NCI-H2107 (cell line): ENCODE measurements at places on chromosomes 5 and 9.

DNA sequence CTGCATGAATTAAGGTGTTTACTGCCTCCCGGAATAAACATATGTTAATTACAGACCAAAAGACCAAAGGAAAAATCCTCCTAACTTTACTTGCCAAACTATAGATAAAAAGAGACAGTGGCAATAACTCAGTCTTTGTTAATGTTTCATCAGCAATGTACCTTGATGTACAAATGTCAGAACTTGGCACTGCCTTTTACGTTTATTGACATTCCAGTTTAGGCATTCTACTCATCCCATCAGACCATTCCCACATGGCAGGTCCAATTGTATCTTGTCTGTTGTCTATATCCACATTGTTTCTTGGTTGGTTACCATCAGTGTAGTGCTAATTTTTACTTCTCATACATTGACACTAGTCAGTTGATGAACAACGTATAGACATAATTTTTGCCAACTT is 85.5 kb downstream of the TEX10 start:
- no peak for DNase-seq

GRCh38 chr5:113153512-113154097 is 177.0 kb downstream of the DCP2 start:
- DNase-seq: no peak

DNA sequence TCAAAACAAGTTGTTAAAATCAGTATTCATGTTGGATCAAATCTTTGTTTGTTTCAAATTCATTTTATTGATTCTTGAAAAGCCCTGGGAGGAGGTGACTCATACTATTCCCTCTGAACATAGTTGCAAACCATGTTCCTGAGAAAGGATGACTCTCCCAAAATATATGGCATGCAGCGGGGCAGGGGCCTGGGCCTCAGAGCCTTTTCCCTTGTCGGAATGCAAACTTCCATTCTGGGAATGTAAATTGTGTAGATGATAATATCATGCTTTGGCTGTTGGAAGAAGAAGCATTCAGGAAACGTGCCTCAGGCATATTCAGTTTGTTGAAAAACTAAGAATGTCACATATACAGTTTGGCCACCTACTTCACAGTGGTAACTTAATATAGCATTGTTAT is 242.0 kb downstream of the AUH start:
- no peak for DNase-seq

DNA sequence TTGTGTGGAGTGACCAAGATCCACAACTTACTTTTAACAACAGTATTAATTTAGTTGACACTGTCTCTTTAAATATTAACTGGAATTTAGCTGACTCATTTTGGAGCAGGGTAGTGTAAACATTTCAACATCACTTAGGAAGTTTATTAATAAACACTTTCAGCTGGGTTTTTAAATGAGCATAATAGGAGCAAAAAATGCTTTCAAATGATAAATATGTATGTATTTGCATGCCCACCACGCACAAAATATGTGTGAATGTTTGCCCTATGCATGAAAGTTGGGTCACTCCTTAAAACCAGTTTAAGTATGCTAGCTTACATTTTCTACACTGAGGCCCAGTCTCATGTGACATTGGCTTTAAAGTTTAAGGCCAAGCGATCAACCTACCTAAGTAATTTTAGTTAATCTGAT is 2.9 kb downstream of the ZFAND5 start:
- DNase-seq: no peak

DNA sequence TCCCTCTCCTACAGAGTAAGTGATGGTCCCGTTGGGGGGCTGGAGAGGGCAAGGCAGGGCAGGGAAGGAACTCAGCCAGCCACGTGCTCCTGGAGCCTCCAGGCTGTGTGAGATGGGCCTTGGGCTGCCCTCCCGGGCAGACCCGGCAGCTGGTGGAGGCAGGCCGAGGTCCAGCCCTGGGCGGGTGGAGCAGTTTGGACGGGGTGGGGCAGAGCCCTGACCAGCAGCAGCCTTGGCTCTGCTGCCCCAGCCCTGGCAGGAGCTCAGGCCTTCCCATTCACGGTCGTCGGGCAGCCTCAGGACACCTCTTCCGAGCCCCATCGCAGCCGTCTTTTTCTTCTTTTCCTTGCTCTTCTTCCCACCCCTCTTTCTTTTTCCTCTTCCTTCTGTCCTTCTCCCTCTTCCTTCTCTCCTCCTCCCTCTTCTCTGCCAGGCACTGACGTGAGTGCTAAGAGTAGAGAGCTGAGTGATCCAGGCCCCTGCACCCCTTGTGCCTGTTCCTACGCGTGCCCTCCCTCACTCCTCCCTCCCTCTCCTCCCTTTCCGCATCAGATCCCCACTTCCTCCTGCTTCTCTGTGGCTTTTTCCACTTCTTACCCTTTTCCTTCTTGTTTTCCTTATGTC is 42.8 kb downstream of the AMBP start:
- no peak for DNase-seq

GRCh38 chr5:140286424-140286823 is 16.5 kb downstream of the PFDN1 start:
- DNase-seq: no peak

DNA sequence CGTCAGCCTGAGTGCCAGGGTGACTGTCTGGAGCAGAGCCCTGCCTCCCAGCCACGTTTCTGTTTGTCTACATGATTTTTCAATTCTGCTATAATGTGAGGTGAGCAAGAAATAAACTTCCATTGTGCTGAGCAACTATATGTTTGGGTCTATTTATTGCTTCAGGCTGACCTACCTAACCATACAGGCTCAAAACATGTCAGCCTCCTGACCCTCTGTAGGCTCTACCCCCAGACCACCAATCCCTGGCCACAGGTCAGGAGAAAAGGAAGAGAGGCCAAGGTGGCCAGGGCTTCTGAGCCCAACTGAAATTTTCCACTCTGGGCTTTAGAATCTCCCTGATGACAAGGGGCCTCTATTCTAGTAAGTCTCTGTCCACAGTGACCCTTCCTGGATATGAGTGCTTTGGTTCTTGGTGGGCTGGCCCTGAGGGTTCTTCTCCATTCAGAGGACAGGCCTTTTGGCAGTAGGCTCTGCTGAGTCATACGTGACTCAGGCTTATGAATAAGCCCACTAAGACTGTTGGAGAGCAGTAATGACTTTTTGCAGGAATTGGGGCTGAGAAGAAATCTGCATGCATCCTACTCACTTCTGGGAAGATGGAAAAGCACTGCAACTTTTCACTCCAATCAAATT is 117.2 kb upstream of the TBCA start:
- DNase-seq: no peak

DNA sequence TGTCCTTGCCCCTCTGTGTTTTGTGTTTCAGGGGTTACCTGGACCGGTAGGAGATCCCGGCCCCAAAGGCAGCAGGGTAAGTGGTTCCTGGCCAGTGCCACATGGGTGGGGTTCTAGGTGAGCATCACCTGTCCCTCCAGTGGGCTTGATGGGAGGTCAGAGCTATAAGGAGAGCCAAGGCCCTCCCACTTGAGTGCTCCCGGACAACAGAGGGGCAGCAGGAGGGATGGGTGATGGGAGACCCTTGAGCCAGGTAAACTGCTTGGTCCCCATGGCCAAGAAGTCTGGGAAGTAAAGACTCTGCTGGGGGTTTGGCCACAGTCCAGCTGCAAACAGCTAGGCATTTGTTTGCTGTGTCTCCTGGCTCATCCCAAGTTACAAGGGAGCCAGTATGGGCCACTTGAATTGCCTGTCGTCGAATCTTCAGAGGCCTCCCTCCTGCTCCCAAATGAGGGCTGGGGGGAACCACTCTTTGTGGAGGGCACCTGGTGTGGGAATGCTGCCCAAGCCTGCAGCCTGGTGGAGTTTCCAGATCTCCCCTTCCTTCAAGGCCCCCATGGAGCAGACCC is 51.0 kb downstream of the COL27A1 start:
- DNase-seq: no peak

- DNase-seq: no peak
Measured at GRCh38 chr9:98690686-98691085, 18.0 kb downstream of the GABBR2 start.

GRCh38 chr5:77087484-77088261 is 588 bp upstream of the ZBED3 start:
- DNase-seq: no peak

DNA sequence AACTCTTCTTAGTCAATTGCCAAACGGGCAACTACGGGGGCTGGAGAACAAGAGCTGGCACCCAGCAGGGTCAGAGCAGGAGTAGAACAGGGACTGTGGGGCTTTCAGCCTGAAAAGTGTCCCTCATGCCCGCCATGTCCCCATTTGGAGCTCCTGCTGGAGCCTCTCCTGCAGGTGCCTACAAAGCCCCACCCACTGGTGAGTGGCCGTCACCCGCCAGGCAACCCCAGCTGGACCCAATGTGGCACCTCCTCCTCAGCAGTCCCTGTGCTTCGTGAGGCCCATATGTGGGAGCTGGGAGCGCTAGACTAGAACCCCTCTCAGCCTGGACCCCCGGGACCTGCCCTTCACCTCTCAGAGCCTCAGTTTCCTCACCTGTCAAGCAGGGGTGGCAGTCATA is 40.9 kb downstream of the VAV2 start:
- no peak for DNase-seq

GRCh38 chr5:140609126-140609525 is 23.8 kb downstream of the CD14 start:
- DNase-seq: no peak

DNA sequence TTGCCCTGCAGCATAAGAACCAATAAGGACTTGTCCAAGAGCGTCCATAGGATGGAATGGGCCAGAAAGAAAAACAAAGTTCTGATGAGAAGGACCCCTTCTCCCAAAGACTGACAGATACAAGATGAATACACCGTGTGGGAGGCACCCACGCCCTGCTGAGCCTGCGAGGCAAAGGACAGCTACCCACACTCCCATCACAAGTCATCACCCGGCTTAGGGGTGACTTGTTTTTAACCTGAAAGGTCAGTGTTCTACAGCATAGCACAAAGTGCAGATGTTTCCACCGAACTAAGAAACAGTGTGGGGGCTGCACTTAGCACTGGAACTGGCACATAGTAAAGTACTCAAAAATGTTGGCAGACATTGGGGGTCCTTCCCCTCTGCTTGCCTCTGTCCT is 13.9 kb downstream of the TNIP1 start:
- DNase-seq: no peak

DNA sequence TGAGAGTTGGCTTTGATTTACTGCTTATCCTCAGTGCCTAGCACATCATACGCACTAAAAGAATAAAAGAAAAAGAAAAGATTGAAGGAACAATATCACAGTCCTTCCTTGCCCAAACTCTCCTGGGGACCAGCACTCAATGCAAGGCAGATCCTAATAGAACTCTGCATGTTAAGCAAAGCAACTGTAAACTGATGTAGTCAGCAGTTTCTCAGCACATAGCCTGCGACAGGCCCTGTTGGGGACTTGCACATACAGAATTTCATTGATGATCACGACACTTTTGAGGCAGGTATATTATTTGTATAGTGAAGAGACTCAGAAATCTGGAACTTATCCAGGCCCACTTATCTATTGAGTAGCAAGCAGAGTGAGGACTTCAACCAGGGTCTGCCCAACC is 15.4 kb downstream of the NIPAL4 start:
- no peak for DNase-seq

GRCh38 chr5:123874600-123875201 is 362.7 kb downstream of the CSNK1G3 start:
- no peak for DNase-seq

- DNase-seq: no peak
Measured at GRCh38 chr9:4389755-4390154, 89.9 kb upstream of the GLIS3 start.

DNA sequence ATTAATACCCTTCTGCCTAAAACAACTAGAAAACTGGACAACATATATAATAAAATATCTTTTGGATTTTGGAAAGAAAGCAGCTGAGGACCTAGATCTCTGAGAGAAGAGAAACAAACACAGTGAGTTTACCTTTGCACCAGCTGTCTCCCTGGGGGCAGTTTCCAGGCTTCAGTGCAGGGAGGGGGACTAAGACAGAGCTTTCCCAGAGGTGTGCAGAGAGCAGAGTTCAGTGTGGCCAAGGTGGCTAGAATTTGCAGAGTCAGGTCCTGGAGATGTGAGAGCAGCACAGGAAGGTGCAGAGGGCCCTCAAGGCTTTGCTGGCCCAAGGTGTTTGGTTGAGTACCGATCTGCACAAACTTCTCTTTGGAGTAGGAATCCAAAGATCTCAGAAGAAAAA is 26.3 kb upstream of the PTPDC1 start:
- DNase-seq: no peak

DNA sequence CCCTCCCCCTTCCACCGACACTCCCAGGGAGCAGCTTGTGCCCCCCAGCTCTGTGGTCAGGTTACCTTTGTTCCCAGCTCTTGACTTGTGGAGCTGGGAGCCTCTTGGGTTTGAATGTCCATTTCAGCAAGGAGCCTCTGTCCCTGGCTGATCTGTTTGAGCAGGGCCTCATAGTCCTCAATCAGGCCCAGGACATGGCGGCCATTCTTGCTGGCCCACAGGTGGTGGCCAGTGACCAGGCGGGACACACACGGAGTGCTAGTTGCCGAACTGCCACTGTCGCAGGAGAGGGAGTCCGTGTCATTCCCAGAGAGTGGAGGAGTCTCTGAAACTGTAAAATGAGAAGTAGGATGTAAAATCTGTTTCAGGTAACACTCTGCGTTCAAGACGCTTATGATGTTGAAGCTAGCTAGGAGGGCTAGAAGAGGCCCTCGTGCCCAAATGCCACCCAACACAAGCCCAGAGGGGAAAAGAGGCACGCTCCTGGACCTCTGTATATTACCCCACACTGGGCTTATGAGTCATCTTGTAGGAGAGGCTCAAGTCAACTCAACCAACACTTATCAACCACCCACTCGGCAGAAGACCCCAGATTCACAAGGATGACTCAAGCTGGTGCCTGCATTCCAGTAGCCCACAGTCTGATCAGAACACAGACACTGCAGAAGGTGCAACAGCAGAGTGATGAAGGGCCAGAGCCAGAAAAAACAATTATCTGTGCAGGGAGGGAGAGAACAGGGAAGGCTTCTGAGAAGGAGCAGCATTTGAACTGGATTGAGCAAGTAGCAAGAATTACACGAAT is 177.0 kb downstream of the CDK5RAP2 start:
- no peak for DNase-seq

DNA sequence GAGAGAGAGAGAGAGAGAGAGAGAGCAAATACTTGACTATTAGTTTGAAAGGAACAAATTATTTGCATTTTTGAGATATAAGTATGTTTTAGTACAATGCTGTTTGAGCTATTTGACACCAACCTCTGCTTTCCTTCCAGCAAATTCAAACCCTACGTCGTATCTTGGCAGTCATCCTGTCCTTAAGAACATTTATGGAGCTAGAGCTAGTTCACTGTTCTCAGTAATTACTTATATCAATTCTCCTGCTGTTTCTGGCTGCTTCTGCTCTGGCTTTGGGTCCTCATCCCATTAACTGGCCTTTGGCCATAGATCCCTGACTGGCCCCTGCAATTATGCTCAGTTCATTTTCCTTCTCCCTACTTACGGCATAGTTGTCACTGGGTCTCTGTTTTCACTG is 19.9 kb upstream of the ERAP2 start:
- no peak for DNase-seq

DNA sequence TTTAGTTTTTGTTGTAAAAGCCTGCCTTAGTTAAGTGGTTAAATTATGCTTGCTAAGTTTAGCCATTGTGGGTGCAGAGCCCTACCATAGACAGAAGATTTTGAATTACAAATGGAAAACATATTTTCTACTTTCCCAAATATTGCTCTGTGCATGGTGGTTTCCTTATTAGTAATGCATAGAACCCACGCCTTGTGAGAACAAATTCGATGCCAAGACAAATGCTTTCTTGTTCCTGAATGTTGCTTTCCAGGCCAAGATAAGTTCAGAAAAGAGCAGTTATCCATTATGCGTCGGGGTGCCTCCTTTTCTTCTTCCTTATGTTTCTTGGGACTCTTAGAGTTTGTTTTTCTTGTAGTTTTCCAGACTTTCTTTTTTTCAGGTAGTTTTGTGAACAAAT is 31.0 kb upstream of the GARNL3 start:
- no peak for DNase-seq

- DNase-seq: no peak
Measured at GRCh38 chr5:172505403-172505759, 51.1 kb upstream of the SH3PXD2B start.
